ENCODE measurements at places on chromosomes 5 and 9. TPM values are rescaled to one million over a fixed set of nuclear protein-coding genes. Genes with fewer than 3 reads are reported as not detected.

Gene SNCAIP
- not detected for total RNA-seq

Gene SPINK13
- not detected for total RNA-seq

Gene GOLM1
- 0.47 TPM for total RNA-seq

Gene C9orf153
- 0.92 TPM for total RNA-seq

Gene ZNF79
- 7.9 TPM for total RNA-seq

Gene CER1
- total RNA-seq, result not detected

Gene PCSK5
- total RNA-seq, result 12.0 TPM

Gene TGFBI
- 6.6 TPM for total RNA-seq

Gene WNT8A
- total RNA-seq, result not detected

Gene WDR38
- not detected for total RNA-seq

Gene IL4
- not detected for total RNA-seq

Gene PCDHGA10
- 0.10 TPM for total RNA-seq

Gene EPB41L4B
- not detected for total RNA-seq

Gene PCDHA6
- total RNA-seq, result not detected

Gene LCP2
- total RNA-seq, result 304 TPM

Gene SET
- total RNA-seq, result 231 TPM

Gene NIPSNAP3A
- 8.3 TPM for total RNA-seq
